Dermis microvascular lymphatic vessel endothelial cell (primary cell): ENCODE measurements at places on chromosomes 5 and 9. TPM values are rescaled to one million over a fixed set of nuclear protein-coding genes. Genes with fewer than 3 reads are reported as not detected.

The PCDHA4 gene
- under 0.01 and 0.25 TPM in 2 replicates for total RNA-seq

The GRXCR2 gene
- total RNA-seq: not detected in 2 replicates

GRCh38 chr5:169950333-169950732, 30.0 kb downstream of the INSYN2B start:
- DNase-seq: no peak

GRCh38 chr5:157543825-157544622, 31.6 kb downstream of the ADAM19 start:
- peak; percentile 87 for DNase-seq

DNA sequence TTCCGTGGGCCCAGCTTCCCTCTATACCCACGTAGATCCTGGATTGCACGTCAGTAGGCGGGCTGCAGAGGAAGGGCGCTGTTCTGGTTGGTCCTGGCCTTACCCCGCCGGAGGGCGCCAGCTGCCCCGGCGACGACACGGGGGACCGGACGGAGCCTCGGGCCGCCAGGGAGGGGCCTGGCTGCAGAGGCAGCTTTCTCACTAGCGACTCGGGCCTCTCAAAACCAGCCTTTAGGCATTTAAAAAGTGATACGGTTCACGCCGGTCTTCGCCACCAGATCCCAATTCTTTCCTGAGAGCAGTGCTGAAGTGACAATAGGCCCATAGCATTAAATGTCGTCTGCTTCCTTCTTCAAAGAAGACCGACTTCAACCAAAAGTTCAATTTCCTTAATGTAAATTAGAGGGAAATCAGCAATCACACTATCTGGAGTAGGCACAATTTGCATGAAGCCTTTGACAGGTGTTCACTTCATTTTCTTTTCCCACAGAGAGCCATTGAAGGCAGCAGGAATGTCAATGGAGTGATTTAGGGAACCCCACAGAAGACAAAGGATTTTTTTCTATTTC, 17.6 kb upstream of the UBE2D2 start:
- peak; percentile 67 for DNase-seq
